Upper lobe of left lung (tissue), 6 donors: ENCODE measurements at places on chromosomes 1 and 21. TPM values are rescaled to one million over a fixed set of nuclear protein-coding genes. Genes with fewer than 3 reads are reported as not detected.

CA6 gene
- total RNA-seq = not detected

PYHIN1 gene
- total RNA-seq = 1.8 TPM

GRCh38 chr21:36773117-36773516 lies 74.2 kb downstream of the SIM2 start:
- H3K36me3 ChIP-seq = no peaks in the 10 kb centered on the region
- peak; percentile 83 for DNase-seq
- no peaks in the 10 kb centered on the region for H3K27me3 ChIP-seq
- H3K4me3 ChIP-seq = no peak overlapping the region
- H3K27ac ChIP-seq = no peak overlapping the region

LIPI gene
- total RNA-seq = not detected

LRRC38 gene
- total RNA-seq = not detected

VPS45 gene
- total RNA-seq = 29.9 TPM

COL18A1 gene
- 85.0 TPM for total RNA-seq

MYOC gene
- total RNA-seq = 1.6 TPM

- no peaks in the 10 kb centered on the region for H3K36me3 ChIP-seq
- no peak overlapping the region for H3K4me3 ChIP-seq
- no peaks in the 10 kb centered on the region for H3K4me1 ChIP-seq
- DNase-seq = no peak
- H3K27me3 ChIP-seq = no peaks in the 10 kb centered on the region
- no peak overlapping the region for H3K27ac ChIP-seq
Observed at GRCh38 chr1:35762141-35762540, 7.6 kb downstream of the CLSPN start.

DNA sequence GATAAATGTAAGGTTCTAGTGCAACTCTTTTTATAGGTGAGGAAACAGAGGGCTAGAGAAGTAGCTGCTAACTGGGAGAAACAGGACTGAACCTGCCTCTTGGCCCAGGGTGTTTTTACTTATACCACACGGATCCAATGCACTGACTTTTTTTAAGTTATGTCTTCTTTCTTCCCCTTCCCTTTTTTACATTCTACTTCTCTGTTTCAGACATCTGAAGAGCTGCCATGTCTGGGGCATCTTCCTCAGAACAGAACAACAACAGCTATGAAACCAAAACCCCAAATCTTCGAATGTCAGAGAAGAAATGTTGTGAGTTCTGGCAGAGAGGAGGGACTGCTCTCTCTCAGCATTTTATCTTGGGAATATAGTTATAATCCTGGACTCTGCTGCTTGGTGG lies 1.4 kb downstream of the PFKFB2 start:
- no peaks in the 10 kb centered on the region for H3K36me3 ChIP-seq
- H3K4me1 ChIP-seq = peaks cover 16% of the 10 kb centered on the region
- H3K4me3 ChIP-seq = no peak overlapping the region
- no peak for DNase-seq

GRCh38 chr1:39788758-39789570 lies at the start of gene BMP8B:
BMP8B (minus strand) TSS chr1:39788865; CDS start chr1:39788485, 380 bp downstream.
- peaks cover 4% of the 10 kb centered on the region for H3K4me1 ChIP-seq
- DNase-seq = peak; percentile 81
- peak within 1 kb of the TSS; percentile 74 for H3K4me3 ChIP-seq
- H3K27me3 ChIP-seq = peaks cover 20% of the 10 kb centered on the region
- H3K27ac ChIP-seq = peak within 1 kb of the TSS; percentile 48

GRCh38 chr1:2192031-2192995 lies 2.3 kb downstream of the FAAP20 start:
- H3K27ac ChIP-seq = peak overlapping the region; percentile 72
- H3K4me1 ChIP-seq = peaks cover 44% of the 10 kb centered on the region
- no peaks in the 10 kb centered on the region for H3K36me3 ChIP-seq
- H3K27me3 ChIP-seq = no peaks in the 10 kb centered on the region
- H3K4me3 ChIP-seq = no peak overlapping the region
- peak; percentile 65 for DNase-seq

PDZK1 gene
- 0.49 TPM for total RNA-seq

DNA sequence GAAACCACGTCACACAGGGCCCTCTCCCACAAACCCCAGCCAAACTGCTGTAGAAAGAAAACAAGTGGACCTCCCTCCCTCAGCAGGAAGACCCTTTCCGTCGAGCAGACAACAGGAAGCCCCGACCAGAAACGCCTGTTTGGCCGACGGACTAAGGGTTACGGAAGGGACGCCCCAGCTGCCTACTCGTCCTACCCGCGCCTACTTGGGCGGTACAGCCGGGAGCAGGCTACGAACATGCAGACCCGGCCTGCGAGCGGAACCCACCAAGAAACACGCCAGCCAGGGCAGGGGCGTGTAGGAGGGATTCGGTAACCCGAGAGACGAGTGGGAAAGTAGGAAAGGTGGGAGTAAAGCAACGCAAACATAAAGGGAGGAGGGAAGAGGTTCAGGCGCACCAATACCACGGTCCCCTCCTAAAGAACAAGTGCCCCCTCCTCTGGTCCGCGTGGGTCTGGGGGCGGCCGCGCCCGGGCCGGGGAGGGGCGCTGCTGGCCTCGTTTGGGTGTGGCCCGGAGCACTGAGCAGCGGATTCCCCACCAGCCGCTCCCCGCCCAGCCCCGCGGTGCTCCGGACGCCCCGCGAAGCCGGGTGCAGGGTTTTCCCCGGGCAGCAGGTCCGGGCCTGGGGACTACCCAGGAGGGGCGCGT lies 450 bp downstream of the S100A10 start:
- H3K4me3 ChIP-seq = peak overlapping the region; percentile 71
- DNase-seq = no peak
- peak overlapping the region; percentile 99 for H3K27ac ChIP-seq
- H3K4me1 ChIP-seq = peaks cover 51% of the 10 kb centered on the region
- H3K27me3 ChIP-seq = no peaks in the 10 kb centered on the region

EXO1 gene
- total RNA-seq = 0.59 TPM

KRTAP12-2 gene
- not detected for total RNA-seq

DNA sequence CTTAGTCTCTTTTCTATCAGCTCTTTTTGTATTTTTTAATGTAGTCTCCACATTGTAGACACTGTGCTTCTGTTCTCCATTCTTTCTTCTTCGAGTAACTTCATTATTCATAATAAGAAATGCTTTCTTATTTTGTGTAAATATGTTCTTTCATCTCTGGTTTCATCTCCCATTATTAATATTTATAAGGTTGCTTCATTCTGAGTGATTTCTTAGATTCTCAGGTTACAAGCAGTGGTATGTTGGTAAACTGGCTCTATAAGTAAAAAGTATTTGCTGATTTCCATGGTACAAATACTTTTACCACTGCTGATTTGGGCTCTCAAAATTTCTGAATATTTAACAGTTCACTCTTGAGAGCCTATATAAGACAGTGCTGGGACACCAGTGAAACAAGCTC lies 81.3 kb downstream of the CDC14A start:
- DNase-seq = no peak
- H3K4me3 ChIP-seq = no peak overlapping the region
- H3K27ac ChIP-seq = no peak overlapping the region
- peaks cover 8% of the 10 kb centered on the region for H3K4me1 ChIP-seq
- no peaks in the 10 kb centered on the region for H3K27me3 ChIP-seq
- no peaks in the 10 kb centered on the region for H3K36me3 ChIP-seq

DNA sequence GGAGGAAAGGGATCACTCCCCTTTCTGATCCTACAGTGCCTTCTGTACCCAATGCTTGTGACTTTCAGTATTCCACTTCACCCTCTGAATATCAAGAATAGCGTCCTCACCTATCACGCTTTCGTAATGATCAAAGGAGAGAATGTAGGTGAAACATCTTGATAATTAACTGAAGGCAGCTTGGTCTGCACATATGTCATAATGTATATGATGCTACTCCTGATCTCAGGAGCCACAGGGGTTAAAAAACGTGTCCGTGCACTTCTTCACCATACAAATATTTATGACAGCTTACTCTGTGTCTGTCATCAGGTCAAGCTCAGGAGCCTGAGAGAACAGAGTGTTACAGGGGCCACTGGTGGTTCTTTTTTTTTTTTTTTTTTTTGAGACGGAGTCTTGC lies 1.2 kb upstream of the PIK3C2B start:
- no peak for DNase-seq
- peaks cover 22% of the 10 kb centered on the region for H3K4me1 ChIP-seq
- H3K27me3 ChIP-seq = no peaks in the 10 kb centered on the region
- H3K36me3 ChIP-seq = no peaks in the 10 kb centered on the region
- no peak overlapping the region for H3K4me3 ChIP-seq

- no peak overlapping the region for H3K4me3 ChIP-seq
- H3K27ac ChIP-seq = no peak overlapping the region
- H3K27me3 ChIP-seq = no peaks in the 10 kb centered on the region
- H3K36me3 ChIP-seq = no peaks in the 10 kb centered on the region
- no peaks in the 10 kb centered on the region for H3K4me1 ChIP-seq
- no peak for DNase-seq
Observed at GRCh38 chr1:192943522-192943921, 115.6 kb downstream of the UCHL5 start.

DNA sequence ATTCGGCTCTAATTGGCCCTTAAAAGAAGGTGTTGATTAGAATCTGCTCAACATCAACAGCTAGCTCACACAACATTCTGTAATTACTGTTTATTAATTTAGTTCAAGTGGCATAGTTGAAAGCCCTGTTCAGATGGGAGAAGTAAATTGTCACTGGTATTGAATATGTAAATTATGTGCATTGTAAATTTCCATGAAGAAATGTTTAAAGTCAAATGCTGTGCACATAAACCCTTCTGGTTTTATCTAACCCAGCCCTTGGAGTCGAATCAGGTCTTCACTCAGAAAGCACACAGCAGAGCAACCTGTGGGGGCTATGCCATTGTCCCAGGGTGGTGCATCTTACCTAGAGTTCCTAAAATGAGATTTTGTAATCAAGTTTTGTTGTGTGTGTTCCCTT lies 65.4 kb upstream of the LMO4 start:
- H3K27ac ChIP-seq = no peak overlapping the region
- DNase-seq = no peak
- H3K4me1 ChIP-seq = no peaks in the 10 kb centered on the region

GRCh38 chr1:180213401-180214170 lies 16.5 kb upstream of the LHX4 start:
- no peaks in the 10 kb centered on the region for H3K36me3 ChIP-seq
- H3K4me3 ChIP-seq = no peak overlapping the region
- DNase-seq = no peak
- no peak overlapping the region for H3K27ac ChIP-seq
- H3K4me1 ChIP-seq = no peaks in the 10 kb centered on the region
- H3K27me3 ChIP-seq = no peaks in the 10 kb centered on the region

DNA sequence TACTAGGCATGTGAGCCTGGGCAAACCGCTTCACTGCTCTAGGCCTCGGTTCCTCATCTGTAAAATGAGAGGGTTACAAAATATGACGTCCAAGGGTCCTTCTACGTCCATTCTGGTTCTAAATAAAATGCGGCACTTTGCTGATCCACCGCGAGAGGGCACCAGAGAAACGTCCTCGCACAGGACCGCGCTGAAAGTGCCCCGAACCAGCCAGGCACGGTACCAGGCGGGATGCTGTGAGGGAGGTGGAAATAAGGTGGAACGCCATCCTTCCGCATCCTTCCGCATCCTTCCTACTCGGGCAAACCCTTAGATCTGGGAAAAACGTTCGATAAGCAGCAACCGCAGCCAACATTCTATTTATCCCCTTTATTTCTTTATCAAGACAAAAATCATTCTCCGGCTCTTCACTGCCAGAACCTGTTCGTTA lies 60.3 kb upstream of the KRTAP19-8 start:
- no peak overlapping the region for H3K27ac ChIP-seq
- no peak overlapping the region for H3K4me3 ChIP-seq
- no peaks in the 10 kb centered on the region for H3K27me3 ChIP-seq
- peak; percentile 59 for DNase-seq
- no peaks in the 10 kb centered on the region for H3K36me3 ChIP-seq
- H3K4me1 ChIP-seq = no peaks in the 10 kb centered on the region

DNA sequence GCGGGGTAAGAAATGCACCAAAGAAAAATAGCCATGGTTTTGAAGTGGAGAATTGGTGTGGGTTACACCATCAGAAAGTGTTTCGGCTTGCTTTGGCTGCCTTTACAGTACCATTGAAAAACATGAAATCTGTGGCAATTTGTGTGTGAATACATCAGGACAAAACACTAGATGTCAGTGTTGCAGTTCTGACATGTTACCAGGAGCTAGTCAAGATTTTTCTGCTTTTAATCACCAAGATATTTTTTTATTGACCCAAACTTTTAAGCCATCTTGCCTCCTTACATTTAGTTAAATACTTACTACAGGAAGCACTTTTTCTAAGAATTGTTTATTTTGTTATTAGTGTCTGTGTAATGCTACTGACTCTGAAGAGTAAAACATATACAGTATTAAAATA lies 14.3 kb downstream of the RRP15 start:
- no peak overlapping the region for H3K4me3 ChIP-seq
- H3K27me3 ChIP-seq = no peaks in the 10 kb centered on the region
- no peak overlapping the region for H3K27ac ChIP-seq
- H3K36me3 ChIP-seq = peaks cover 20% of the 10 kb centered on the region
- peaks cover 8% of the 10 kb centered on the region for H3K4me1 ChIP-seq

DIPK1A gene
- total RNA-seq = 15.2 TPM
